ENCODE measurements at places on chromosomes 13 and 19. TPM values are rescaled to one million over a fixed set of nuclear protein-coding genes. Genes with fewer than 3 reads are reported as not detected.

DNA sequence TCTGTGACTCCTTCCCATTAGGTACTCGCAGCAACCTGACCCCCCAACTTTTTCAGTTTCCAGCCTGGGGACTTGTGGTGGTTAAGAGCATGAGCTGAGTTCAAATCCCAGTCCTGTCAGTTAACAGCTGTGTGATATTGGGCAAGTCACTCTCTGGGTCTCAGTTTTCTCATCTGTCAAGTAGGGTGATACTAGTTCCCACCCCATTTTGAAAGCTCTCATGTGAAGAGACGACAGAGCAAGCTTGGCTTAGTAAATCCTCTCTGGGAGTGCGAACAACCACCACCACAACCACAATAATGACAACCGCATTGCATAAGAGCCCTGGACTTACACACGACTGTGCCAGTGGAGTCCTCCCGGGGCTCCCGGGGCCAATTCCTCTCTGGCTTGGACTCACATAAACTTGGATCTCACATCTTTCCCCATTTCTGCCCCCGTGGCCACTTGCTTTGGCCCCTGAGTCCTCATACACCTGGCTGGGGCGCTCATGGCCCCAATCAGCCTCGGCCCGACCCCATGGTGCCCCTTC is 454 bp downstream of the BLVRB start:
- peaks cover 5% of the 10 kb centered on the region for H3K36me3 ChIP-seq
- DNase-seq: peak; percentile 72
- peaks cover 10% of the 10 kb centered on the region for H3K27me3 ChIP-seq
- H3K4me3 ChIP-seq: peak overlapping the region; percentile 76
- peak overlapping the region; percentile 56 for H3K27ac ChIP-seq
- H3K4me1 ChIP-seq: peaks cover 31% of the 10 kb centered on the region

TMEM59L gene
- 0.24 TPM for total RNA-seq

GRCh38 chr19:4369888-4370260 is 26.5 kb downstream of the MPND start:
- DNase-seq: peak; percentile 88
- peaks cover 46% of the 10 kb centered on the region for H3K4me1 ChIP-seq
- H3K27me3 ChIP-seq: no peaks in the 10 kb centered on the region
- peak overlapping the region; percentile 65 for H3K4me3 ChIP-seq

GRCh38 chr19:35213663-35214632 is 14.6 kb downstream of the FAM187B start:
- H3K4me3 ChIP-seq: peak overlapping the region; percentile 35
- peaks cover 2% of the 10 kb centered on the region for H3K36me3 ChIP-seq
- peak; percentile 89 for DNase-seq

DNA sequence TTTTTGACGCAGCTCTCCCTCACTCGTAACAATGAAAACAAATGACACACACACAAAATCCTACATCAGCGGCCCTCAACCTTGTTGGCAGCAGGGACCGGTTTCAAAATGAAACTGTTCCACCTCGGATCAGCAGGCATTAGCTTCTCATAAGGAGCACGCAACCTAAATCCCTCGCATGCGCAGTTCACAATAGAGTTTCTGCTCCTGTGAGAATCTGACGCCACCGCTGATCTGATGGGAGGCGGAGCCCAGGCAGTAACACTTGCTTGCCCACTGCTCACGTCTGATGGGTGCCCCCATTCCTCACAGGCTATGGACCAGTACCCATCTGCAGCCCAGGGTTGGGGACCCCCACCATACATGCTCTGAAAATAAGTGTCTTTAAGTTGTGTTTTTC is 43.4 kb downstream of the DHRS12 start:
- no peaks in the 10 kb centered on the region for H3K27me3 ChIP-seq
- no peak overlapping the region for H3K27ac ChIP-seq
- H3K36me3 ChIP-seq: peaks cover 10% of the 10 kb centered on the region
- no peak overlapping the region for H3K4me3 ChIP-seq
- H3K4me1 ChIP-seq: peaks cover 35% of the 10 kb centered on the region

ACP5 gene
- 10.2 TPM for total RNA-seq

DNA sequence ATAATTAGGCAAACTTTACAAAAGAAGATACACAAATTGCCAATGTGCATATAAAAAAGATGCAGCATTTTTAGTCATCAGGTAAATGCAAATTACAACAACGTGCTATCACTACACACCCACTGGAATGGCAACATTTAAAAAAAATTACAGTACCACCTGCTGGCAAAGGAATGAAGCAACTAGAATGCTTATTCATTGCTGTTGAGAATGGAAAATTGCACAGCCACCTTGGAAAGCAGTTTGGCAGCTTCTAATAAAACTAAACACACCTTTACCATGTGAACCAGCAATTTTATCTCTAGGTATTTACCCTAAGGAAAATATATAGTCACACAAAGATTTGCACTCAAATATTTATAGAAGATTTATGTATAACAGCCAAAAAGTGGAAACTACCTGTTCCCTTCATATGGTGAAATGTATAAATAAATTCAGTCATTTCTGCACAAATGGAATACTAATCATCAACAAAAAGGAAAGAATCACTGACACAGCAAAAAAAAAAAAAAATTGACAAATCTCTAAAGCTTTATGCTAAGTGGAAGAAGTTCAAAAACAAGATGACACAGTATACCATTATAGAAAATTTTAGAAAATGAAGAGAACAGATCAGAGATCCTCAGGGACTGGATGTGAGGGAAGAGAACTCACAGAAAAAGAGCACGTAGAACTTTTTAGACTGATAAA is 30.3 kb downstream of the OXGR1 start:
- no peak overlapping the region for H3K4me3 ChIP-seq
- peaks cover 4% of the 10 kb centered on the region for H3K36me3 ChIP-seq
- no peak overlapping the region for H3K27ac ChIP-seq
- no peak for DNase-seq
- H3K4me1 ChIP-seq: no peaks in the 10 kb centered on the region

- peak overlapping the region; percentile 62 for H3K4me3 ChIP-seq
- H3K4me1 ChIP-seq: peaks cover 72% of the 10 kb centered on the region
- peak overlapping the region; percentile 38 for H3K27ac ChIP-seq
These were observed 12.0 kb upstream of the CEACAM21 start for GRCh38 chr19:41563854-41564514.

- no peak for DNase-seq
- no peaks in the 10 kb centered on the region for H3K27me3 ChIP-seq
- no peaks in the 10 kb centered on the region for H3K36me3 ChIP-seq
- no peak overlapping the region for H3K4me3 ChIP-seq
- no peak overlapping the region for H3K27ac ChIP-seq
- H3K4me1 ChIP-seq: peaks cover 12% of the 10 kb centered on the region
These were observed 88.0 kb downstream of the ATP11A start for GRCh38 chr13:112777637-112778406.

GRCh38 chr19:18377026-18377425 is 8.9 kb upstream of the GDF15 start:
- no peak overlapping the region for H3K4me3 ChIP-seq
- no peak overlapping the region for H3K27ac ChIP-seq
- H3K27me3 ChIP-seq: peaks cover 2% of the 10 kb centered on the region
- H3K36me3 ChIP-seq: no peaks in the 10 kb centered on the region

TMEM147 gene
- 73.5 TPM for total RNA-seq

DNA sequence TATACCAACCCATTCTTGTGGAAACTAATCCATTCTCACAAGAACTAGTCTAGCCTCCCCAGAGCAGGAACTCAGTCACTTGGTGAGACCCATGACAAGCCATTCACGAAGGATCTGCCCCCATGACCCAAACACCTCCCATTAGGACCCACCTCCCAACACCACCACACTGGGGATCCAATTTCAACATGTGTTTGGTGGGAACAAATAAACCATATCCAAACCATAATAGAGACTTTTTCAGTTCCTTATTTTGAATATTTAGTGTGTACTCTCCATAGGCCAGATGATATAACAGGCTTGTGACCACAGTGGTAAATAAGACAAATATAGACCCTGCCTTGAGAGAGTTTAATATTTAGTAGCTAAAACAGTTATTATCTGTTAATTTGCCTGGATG is 227.5 kb upstream of the SERP2 start:
- H3K27ac ChIP-seq: no peak overlapping the region
- DNase-seq: no peak
- H3K36me3 ChIP-seq: no peaks in the 10 kb centered on the region

DNA sequence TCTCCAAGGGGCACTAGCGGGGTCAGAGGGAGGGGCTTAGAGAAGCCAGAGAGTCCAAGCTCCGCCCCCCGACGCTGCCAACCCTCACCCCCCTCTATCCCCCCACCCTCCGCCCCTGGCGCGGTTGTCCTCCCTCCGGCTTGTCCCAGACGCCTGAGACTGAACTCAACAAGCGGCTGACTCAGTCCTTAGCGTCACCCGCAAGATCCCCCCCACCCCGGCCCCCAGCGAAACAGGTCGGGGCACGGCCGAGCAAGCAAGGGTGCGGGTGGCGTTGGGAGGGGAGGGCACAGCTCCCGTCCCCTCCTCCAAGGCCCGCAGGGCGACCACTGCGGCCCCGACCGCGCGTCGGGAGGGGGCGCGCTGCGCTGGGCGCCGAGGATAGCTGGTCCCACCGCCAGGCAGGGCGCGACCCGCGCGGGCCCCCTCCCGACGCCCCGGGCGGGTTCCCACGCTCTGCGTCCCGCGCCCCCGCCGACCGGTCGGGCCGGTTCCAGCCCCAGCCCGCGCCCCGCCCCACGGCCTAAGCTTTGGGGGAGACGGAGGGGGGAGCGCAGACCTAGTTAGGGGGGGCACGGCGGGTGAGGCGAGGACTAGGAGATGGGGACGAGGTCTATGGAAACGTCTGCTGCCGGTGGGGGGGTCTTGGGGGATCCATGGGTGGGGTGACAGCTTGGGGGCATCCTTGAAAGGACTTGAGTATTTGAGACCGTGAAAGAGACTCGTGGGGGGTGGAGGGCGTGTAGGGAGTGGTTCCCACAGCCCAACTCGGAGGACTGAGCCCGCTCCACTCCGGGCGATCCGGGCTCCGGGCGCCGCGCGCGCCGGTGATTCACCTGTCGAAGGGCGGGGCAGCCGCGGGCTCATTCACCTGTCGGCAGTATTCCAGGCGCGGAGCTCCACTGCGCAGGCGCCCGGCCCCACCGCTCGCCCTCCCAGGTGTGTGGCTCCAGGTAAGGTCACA is 5.1 kb downstream of the NOTCH3 start:
- peak; percentile 19 for DNase-seq
- peaks cover 60% of the 10 kb centered on the region for H3K27me3 ChIP-seq
- H3K36me3 ChIP-seq: no peaks in the 10 kb centered on the region
- no peak overlapping the region for H3K27ac ChIP-seq

GRCh38 chr13:36553491-36553890 is 120.3 kb upstream of the SERTM1 start:
- no peaks in the 10 kb centered on the region for H3K27me3 ChIP-seq
- H3K4me3 ChIP-seq: no peak overlapping the region
- no peak for DNase-seq
- H3K36me3 ChIP-seq: no peaks in the 10 kb centered on the region

GRCh38 chr19:33954686-33955085 is 158.0 kb downstream of the KCTD15 start:
- no peak overlapping the region for H3K4me3 ChIP-seq
- H3K36me3 ChIP-seq: no peaks in the 10 kb centered on the region
- peaks cover 2% of the 10 kb centered on the region for H3K27me3 ChIP-seq
- H3K4me1 ChIP-seq: no peaks in the 10 kb centered on the region
- H3K27ac ChIP-seq: no peak overlapping the region

- no peaks in the 10 kb centered on the region for H3K27me3 ChIP-seq
- peaks cover 54% of the 10 kb centered on the region for H3K36me3 ChIP-seq
- peak; percentile 84 for DNase-seq
- H3K4me1 ChIP-seq: peaks cover 40% of the 10 kb centered on the region
- H3K27ac ChIP-seq: peak overlapping the region; percentile 90
These were observed 21.2 kb downstream of the PCID2 start for GRCh38 chr13:113187263-113187669.

DNA sequence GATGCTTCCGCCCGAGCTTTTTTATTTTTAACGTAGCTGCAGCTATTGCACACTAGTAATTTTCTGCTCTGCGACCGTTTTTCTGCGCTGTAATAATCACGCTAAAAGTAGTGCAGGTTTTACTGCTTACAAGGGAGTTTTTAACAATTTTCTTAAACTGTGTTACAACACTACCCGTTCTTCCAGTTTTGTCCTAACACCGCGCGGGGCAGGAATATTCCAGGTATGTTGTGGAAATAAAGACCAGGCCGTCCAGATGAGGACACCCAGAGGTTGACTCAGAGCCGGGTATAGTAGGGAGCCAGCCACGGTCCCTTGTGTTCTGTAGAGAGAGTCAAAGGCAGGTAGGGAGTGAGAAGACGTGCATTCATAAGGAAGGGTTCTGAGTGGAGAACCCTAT is 21.7 kb downstream of the ZNF274 start:
- H3K4me3 ChIP-seq: no peak overlapping the region
- H3K27ac ChIP-seq: no peak overlapping the region
- DNase-seq: no peak
- peaks cover 90% of the 10 kb centered on the region for H3K36me3 ChIP-seq
- H3K27me3 ChIP-seq: no peaks in the 10 kb centered on the region

DNA sequence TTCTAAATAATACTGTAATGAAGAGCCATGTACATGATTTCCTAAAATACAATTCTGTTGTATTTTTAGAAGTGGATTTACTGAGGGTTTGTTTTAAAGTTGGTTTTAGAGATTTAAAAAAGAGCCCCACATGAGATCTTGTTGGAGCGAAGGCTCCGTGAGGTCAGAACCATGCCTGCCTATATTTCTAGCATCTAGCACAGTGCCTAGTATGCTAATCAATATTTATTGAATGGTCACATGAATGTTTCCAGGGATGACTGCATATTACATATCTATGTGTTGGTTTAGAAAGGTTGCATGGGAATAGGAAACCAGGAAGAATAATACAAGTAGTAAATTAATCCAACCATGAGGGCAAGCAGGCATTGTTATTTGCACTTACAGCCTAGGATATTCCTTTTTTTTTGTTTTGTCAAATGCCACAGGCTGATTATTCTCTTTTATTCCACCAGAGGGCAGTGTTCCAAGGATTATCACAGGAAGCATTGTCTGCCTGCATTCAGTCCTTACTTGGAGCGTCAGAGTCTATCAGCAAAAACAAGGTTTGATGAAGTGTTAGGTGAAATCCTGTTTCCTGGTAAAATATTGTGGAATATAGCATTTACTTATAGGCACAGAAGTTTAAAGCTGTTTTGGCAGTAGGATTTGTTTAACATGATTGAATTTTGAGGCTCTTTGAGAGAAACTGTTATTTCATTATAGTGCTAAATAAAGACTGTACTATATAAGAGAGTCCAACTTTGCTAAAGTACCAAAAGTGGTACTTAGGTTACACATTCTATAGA is 46.8 kb downstream of the COG3 start:
- H3K4me1 ChIP-seq: peaks cover 13% of the 10 kb centered on the region
- no peaks in the 10 kb centered on the region for H3K27me3 ChIP-seq
- H3K36me3 ChIP-seq: peaks cover 27% of the 10 kb centered on the region
- peak overlapping the region; percentile 70 for H3K27ac ChIP-seq

GRCh38 chr19:30312582-30313352 is 59.4 kb upstream of the ZNF536 start:
- no peaks in the 10 kb centered on the region for H3K4me1 ChIP-seq
- H3K36me3 ChIP-seq: no peaks in the 10 kb centered on the region
- H3K27ac ChIP-seq: no peak overlapping the region

FFAR1 gene
- 0.12 TPM for total RNA-seq

DNA sequence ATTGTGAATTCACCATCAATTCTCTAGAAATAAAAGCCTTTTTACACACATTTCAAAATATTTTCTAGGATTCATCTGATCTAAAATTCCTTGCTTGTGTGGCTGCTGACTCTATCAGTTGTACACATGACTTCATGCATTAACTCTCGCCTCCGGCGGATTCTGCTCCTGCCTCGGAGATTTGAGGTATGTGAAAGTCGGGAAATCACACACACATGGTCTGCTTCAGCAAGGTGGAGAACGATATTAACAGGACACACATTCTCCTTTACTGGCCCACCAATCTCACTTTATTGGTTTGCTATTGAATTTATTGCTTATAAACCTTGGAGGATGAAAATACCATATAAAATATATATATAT is 855.7 kb downstream of the SLITRK5 start:
- no peaks in the 10 kb centered on the region for H3K4me1 ChIP-seq
- H3K27me3 ChIP-seq: no peaks in the 10 kb centered on the region
- no peaks in the 10 kb centered on the region for H3K36me3 ChIP-seq
- no peak for DNase-seq

Measured in activated CD4-positive, alpha-beta memory T cell treated with anti-CD3 and anti-CD28 coated beads for 36 hours (primary cell).